ENCODE measurements at places on chromosomes 13 and 19.
A peak's percentile ranks its signal among the peaks of the same experiment; 100 is the strongest.

GRCh38 chr13:45519493-45519892 lies 54.8 kb downstream of the COG3 start:
- no peak for DNase-seq

- DNase-seq: no peak
Observed at GRCh38 chr13:60758637-60759036, 361.6 kb downstream of the TDRD3 start.

- no peak for DNase-seq
Observed at GRCh38 chr19:17725422-17726078, 6.3 kb downstream of the MAP1S start.

DNA sequence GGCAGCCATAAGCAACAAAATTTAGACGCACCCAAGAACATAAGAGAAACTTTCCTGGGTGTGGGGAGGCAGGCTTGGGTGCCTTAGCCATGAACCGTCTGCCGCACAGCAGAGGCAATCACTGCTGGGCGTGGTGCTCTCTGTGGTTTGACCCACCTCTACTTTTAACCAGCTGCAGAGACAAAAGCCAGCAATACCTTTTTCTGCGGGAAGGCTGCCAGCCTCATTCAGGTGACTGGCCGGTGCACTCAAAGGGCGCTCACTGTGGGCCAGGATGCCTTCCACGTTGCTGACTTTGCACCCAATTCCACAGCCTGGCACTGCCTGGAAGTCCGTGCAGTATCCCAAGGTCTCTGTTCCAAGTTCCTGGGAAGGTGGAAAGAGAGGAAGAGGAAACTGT lies 69.1 kb downstream of the ATP7B start:
- no peak for DNase-seq

DNA sequence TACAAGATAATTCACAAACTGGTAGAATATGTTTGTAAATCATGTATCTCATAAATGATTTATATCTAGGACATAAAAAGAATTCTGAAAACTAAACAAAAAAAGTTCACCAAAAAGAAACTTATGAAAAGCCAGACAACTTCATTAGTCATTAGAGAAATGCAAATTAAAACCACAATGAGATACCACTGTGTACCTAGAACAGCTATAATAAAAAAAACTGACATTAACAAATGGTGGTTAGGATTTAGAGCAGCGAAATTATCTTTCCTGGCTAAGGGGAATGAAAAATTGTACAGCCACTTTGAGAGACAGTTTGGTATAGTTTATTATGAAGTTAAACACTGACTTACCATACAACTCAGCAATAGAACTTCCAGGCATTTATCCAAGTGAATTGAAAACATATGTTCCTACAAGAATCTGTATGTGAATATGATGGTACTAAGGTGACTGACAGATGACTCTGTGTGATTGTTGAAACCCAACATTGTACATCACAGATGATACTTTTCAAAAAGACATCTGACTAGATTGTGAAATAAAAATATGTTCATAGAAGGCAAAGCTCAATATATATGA lies 41.8 kb downstream of the UGGT2 start:
- DNase-seq: no peak

DNA sequence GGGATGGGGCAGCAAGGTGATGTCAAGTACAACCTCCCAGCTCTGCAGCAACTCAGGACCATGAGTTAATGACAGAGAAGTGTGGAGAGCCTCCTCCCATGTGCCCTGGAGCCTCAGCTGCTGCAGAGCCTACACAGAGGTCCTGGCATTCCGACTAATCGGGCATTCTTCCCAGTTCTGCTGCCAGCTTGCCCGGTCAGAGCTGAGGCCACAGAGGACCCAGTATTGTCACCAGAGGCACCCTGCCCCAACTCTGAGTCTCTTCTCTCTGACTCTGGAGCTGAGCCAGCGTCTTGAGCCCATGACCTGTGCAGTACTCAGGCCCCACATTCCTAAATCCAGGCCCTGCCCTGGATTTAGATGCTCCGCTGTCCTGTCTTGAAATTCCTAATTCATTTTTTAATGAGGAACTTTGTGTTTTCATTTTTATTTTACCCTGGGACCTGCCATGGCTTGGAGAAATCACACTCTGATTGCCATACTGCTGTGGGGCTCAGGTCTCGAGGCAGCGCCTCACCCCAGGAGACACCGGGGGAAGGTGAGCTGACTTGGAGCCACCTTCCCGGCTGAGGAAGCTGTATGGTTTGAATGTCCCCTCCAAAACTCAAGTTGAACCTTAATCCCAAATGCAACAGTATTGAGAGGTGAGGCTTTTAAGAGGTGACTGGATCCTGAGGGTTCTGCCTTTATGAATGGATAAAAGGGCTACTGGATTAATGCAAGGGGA lies 144.9 kb upstream of the ZNF507 start:
- DNase-seq: no peak

DNA sequence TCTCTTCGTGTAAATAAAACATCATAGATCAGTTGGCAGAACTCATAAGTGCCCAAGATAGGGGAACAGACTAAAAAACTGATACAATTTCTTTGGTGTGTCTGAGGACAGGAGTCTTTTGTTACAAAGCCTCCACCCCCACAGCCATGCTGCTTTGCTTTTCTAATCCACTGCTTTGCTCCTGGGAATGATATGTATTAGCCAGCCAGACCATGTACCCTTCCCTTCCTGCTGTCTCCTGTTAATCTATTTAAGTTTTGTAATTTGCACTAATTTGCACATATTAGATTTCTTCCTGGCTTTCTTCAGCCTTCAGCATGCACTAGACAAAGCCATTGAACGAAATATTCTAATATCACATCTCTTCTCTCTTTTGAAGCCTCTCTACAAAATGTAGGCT lies 130.5 kb downstream of the MAB21L1 start:
- no peak for DNase-seq

GRCh38 chr13:80924596-80924995 lies 583.7 kb upstream of the SPRY2 start:
- no peak for DNase-seq

- no peak for DNase-seq
Observed at GRCh38 chr19:5341448-5341820, 822 bp upstream of the PTPRS start.

GRCh38 chr19:37845932-37846331 lies 60.5 kb downstream of the WDR87 start:
- no peak for DNase-seq

- DNase-seq: no peak
Observed at GRCh38 chr13:83879431-83880171, 2.7 kb downstream of the SLITRK1 start.

- no peak for DNase-seq
Observed at GRCh38 chr13:36629057-36629385, 44.8 kb upstream of the SERTM1 start.

DNA sequence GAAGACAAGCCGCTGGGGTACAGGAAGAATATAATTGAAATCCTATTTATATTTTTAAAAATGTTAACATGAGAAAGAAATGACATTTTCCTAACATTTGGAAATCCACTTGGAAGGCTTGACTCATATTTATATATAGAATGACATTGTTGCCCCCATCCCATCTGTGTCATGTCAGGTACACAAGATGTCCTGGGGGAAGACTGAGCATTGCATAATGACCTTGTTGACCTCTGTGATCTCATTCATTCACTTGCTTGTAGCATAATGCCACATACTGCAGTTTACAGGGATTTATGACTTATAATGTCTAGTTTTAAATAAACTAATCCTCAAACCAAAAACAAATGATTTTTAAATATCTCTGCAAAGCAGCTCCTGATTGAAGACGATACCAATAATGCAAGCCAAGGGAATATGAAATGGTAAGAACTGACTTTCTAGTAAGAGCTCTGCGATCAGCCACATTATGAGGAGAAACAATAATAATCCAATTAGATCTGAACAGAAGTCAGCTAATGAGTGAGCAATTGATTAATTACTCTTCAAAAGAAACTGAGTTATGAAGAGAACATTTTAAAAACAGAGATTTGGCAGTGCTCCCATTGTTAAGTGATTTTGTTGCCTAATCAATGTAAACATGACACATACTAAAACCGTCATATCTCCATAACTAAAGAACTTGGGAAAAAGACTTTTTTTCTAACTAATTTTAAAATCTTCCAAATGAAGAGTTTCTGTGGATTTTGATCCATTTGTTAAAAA lies 21.2 kb upstream of the VWA8 start:
- DNase-seq: no peak

DNA sequence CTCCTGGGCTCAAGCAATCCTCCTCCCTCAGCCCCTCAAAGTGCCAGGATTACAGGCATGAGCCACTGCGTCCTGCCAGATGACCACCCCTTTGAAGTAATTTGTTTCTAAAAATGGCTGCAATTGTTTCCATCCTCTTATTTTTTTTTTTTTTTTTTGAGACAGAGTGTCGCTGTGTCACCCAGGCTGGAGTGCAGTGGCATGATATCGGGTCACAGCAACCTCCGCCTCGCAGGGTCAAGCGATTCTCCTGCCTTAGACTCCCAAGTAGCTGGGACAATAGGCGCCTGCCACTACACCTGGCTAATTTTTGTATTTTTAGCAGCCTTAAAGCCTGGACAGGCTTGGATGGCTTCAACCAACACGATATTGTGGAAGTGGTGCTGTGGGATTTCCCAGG lies 22.3 kb upstream of the DPP9 start:
- DNase-seq: no peak

GRCh38 chr13:62710787-62711186 lies 1295.1 kb upstream of the PCDH20 start:
- no peak for DNase-seq

GRCh38 chr19:50890422-50891252 lies 17.4 kb downstream of the KLK2 start:
- no peak for DNase-seq

DNA sequence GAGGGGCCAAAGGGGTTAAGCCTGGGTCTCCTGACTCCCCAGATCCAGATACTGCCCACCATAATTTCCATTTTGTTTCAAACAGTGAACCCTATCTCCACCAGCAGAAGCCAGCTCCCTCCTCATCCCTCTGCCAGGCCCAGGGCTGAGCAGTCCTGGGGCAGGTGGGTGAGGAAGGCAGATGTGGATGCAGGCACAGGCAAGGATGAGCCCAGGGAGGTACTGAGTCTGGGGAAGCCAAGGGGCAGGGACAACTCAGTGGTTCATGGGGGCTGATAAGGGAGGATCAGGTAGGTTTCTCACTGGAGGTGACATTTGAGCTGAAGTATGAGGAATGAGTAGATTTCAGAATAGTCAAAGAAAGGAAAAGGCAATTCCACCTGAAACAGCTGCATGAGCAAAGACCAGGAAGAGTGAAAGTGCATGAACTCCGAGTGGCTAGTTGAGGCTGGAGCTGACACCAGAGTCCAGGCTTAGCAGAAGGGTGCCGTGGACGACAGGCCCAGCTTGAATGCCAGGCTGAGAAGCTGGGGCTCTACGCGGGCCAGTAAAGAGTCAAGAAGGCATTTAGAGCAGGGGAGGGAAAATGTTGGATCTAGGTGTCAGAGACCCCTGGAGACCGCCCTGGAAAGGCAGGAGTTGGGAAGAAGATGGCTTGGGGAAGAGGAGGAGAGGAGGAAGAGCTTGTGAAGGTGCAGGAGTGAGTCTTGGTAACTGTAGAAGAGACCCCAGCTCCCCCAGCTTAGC lies 10.3 kb downstream of the CIC start:
- no peak for DNase-seq

DNA sequence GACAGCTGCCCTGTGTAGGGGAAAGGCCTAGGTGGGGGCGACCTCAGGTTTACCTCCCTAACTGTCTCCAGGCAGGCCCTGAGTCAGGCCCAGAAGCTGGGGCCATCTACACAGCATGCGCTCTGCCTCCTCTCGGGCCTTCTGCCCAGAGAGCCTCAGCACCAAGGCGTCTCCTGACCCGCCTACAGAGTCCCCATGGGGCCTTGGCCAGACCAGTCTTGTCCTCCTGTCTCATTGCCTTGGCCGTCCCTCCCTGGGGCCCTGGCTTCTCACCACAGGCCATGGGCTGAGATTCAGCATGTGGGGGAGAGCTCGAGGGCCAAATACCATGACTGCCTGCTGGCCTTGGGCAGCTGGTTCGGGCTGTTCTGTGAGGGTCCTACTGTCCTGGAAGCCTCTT lies 59.0 kb downstream of the SMARCA4 start:
- no peak for DNase-seq

DNA sequence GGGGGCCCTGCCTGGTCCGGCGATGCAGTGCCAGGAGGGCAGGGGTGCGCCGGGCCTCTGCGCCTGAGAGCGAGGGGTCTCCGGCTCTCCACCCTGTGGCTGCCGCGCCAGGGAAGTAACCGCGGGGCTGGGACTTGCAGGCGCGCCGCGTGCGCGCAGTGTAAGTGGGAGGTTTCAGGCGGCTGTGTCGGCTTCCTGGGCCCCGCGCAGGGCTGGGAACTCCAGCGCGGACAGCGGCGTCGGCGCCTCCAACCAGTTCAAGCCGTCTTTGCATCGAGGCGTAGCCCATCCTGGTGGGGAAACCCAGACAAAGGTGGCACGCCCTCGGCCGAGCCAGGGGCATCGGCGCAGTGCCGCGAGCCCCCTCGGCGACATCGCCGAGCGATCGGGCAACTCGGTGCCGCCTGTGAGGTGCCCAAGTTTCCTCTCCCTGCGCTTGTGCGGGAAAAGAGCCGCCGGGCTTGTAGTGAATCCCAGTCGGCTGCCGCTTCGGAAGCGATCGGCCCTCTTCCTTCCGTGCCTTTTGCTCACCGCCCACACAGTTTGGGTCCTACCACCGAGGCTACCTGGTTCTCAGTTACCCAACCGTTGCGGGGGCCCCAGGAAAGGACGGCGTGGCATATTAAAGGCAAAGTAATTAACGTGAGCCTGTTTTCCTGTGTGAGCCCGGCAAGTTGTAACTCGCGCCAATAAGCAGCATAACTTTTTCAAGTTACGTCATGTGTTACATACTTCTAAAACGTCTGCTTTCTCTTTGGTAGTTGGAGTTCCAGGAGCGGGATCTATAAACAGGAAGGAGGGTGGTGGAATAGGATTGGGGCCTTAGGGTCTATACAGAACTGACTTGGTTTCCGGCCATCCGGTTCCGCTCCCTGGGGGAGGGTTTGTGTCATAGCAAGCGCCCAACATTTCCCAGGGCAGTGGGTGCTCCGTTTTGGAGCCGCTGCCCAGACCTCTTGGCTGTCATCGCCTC lies 1.2 kb downstream of the LRCH1 start:
- DNase-seq: peak; percentile 27

DNA sequence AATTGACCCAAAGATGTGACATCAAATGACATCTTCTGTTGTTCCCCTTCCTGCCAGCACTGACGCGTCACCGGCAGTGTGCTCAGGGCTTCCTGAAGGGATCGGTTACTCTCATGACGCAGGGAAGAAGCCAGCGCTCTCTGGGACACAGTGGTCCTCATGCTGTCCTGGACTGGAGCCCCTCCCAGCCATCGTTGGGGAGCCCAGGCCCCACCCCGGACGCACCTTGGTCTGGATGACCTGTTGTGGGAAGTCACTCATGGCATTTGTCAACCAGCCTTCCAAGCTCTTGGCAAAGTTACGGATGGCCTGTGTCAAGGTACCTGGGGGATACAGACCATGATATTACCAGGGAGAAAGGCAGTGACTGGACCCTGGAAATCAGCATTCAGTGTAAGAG lies 26.0 kb upstream of the RANBP3 start:
- DNase-seq: no peak

DNA sequence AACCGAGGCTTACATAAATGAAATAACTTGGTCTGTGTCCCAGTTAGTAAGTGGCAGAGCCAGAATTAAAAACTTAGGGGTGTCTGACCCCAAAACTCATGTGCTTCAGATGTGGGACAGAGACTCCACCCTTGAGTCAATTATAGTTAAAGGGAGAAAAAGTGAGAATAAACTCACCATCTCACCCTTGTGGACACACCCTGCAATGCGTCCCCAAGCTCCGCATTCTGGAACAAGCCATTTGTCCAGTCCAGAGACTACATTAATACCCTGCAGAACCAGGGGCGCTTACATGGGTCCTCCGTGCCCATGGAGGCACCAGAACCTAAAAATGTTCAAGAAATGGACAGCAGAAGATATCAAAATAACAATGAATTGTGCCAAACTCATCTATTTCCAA lies 207.0 kb upstream of the ZNF507 start:
- no peak for DNase-seq

GRCh38 chr19:42508892-42509444 lies 19.3 kb downstream of the CEACAM1 start:
- no peak for DNase-seq
